ENCODE measurements at places on chromosomes 4 and X.

- DNase-seq = no peak
These were observed 419.5 kb downstream of the HNRNPD start for GRCh38 chr4:81954271-81954670.

DNA sequence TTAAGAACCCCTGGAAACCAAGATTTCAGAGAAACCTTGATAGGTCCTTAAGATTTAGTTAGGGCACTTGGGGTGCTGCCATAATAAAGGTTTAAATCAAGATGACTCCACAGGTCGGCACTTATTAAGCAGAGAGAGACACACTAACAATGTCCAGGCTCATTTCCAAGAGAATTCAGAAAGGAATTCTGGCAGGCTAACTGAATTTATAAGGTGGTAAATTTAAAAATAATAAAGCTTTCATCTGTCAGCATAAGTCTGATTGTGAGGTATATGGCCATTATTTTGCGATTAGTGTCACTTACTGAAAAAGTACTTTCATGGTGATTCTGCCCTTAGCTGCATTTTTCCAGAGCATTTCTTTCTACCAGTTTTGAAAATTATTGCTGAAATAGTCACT lies 472.7 kb downstream of the ARAP2 start:
- DNase-seq = no peak

DNA sequence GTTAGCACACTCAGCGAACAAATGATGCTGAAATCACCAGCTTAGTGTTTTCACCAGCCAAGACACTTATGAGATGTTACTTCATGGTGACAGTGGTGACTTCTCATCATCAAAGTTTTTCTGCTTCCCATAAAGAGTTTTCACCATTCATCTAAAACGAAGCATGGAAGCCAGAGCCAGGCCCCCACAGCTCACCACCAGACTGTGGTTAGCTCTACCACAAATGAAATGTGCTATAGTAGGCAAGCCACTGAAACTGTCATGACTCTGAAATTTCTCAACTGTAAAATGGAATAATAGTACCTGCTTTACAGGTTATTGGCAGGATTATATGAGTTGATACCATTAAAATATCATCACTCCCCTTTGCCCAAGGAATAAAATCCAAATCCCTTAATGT lies 56.4 kb upstream of the HHIP start:
- DNase-seq = no peak

GRCh38 chrX:150880808-150881165 lies 17.7 kb downstream of the CD99L2 start:
- DNase-seq = no peak

- no peak for DNase-seq
These were observed 138.7 kb downstream of the CHRNA9 start for GRCh38 chr4:40473578-40474388.

DNA sequence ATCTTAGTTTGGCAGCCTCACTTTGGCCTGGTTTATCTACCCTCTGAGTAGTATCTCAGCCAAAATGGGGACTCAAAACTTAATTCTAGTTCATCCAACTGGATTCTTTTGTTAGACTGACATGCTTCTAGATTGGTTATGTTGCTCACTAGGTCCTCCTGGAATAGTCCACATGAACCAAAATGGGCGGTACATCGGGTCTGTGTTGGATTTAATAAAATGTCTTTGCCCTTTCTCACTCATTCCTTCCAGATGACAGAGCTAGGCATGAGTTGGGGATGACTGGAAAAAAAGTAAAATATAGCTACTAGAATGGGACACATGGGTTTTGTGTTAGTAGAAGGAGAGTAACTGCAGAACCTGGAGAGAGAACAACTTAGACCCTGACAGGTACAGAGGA lies 247.9 kb downstream of the CCSER1 start:
- no peak for DNase-seq

DNA sequence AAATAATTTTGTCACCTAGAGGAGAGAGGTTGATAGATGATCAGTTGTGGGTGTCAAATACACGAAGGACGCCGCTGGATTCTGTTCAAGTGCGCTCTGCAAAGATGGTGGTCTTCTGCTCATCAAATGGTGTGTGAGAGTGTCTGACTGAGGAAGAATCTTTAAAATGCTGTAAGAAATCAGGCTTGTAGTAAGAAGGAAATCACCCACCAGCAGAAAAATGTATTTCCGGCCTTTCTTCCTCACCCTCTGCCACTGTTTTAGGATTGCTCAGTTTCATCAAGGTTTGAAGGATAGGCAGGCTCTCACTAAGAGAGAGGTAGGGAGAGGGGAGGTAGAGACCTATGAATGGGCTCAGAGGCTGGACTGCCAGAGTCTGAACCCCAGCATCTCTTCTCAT lies 28.7 kb downstream of the RHOH start:
- DNase-seq = no peak

- DNase-seq = no peak
These were observed 1.2 kb upstream of the GATA1 start for GRCh38 chrX:48785186-48785539.
